ENCODE measurements at places on chromosomes 12 and 14. TPM values are rescaled to one million over a fixed set of nuclear protein-coding genes. Genes with fewer than 3 reads are reported as not detected.

DNA sequence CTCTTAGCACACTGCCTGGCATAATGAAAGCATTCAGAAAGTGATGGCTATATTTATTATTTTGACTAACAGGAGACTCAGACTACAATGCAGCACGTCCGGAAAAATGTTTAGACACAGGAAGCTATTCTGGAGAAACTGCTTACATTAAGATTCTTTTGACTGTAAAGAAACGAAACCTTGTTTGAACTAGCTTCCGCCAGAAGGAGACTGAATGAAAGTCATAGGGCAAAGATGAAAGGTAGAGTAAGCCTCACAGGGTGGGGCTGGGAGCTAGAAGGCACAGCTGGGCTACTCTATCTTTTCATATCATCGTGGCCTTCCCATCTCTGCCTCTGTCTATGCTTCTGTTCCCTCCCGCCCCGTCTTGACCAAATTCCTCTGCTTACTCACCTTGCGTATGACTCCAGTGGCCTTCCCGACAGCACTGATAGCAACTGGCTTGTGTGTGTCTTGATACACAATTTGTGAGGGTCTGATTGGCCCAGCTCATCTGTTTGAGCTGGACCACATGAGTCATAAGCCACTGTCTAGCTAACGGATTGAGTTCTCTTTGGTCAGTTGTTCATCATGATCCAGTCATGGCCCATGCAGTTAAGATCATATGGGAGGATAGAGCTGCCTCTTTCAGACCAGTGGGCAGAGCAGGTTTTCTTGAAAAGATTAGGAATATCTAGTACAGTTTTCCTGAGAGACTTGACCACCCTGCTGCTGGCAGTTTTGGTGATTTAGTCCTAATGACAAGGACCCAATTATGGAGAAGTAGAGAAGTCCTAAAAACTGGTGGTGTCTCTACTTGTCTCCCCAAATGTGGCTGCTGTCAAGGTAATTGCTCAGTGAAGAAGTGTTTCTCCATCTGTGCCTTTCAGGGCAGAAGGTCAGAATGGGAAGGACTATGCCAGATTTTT is 151.5 kb upstream of the SLC38A2 start:
- DNase-seq = peak; percentile 94

Gene TOMM20L
- total RNA-seq = not detected

Gene NFE2
- 0.67 TPM for total RNA-seq

GRCh38 chr14:77791225-77791600 is 8.7 kb upstream of the ADCK1 start:
- DNase-seq = no peak

DNA sequence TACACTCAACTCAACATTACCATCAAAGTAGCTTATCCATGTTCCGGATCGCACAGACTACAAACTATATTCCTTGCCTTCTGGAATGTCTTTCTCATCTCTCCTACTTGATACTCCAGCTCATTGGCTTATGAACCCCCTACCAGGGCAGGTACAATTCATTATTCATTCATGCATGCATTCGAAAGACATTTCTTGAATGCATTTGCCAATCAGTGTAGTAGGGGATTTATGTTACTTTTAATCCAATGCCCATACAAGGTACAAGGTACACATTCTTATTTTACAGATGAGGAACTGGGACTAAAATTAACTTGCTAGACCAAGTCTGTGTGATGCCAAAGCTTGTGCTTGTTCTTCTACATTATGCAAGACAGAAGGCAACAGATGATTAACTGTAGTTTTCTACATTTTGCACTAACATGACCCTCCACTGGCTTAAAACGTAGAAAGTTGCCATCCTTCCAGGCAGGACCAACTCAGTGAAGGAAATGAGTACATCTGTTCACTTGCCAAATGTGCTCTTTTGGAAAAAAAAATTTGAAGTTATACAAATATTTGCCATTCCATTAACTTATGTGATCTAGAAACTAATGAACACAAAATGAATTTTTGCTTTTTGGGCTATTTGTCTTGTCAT is 53.8 kb upstream of the KCNJ8 start:
- DNase-seq = no peak

Gene GYS2
- total RNA-seq = not detected

Gene PCED1B
- 2.3 TPM for total RNA-seq

DNA sequence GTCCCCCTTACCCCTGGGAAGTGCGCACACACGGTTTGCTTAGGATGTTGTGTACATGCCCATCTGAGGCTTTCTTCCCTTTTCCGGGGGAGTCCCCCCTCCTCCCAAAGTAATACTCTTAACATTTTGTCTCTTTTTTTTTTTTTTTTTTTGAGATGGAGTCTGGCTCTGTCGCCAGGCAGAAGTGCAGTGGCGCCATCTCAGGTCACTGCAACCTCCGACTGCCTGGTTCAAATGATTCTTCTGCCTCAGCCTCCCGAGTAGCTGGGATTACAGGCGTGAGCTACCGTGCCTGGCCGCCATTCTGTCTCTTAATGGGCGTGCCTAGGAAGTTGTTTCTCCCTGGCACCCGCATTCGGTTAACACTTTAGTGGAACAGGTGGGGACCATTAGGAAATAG is 4.5 kb upstream of the GMFB start:
- DNase-seq = no peak

- DNase-seq = no peak
Measured at GRCh38 chr12:54034785-54035310, 2.0 kb downstream of the HOXC5 start.

DNA sequence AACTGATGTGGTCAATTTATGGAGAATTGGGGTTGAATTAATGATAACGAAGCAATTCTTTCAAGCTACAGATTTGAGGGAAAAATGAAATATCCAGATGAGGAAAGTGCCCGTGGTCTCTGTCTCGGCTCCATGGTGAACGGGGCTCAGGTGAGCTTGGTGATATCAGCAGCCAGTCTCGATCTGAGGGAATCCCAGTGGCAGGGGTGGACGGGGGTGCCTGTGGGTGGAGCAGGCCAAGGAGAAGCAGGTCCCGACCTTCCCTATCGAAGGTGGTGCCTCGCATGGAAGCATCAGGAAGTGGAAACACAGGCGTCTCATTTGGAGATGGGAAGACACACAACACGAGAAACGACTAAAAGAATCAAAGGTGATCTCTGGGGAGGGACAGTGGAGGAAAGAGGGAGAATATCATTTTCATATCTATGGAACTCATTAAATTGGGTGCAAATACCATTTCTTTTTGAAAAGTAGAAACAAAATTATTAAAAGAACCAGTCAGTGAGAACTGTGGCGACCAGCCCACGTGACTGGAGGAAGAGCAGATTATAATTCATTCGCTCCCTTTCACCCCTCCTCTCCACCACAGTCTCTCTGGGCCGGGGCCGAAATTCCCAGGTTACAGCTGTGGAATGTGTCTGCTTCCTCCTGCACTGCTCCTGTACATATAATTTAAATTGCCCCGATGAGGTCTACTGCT is 354.3 kb upstream of the SFSWAP start:
- DNase-seq = no peak

Gene DNAJC22
- 0.14 TPM for total RNA-seq

GRCh38 chr12:7142809-7143465 is 12.8 kb downstream of the CLSTN3 start:
- no peak for DNase-seq

GRCh38 chr12:114123108-114123507 is 157.0 kb upstream of the RBM19 start:
- DNase-seq = no peak

DNA sequence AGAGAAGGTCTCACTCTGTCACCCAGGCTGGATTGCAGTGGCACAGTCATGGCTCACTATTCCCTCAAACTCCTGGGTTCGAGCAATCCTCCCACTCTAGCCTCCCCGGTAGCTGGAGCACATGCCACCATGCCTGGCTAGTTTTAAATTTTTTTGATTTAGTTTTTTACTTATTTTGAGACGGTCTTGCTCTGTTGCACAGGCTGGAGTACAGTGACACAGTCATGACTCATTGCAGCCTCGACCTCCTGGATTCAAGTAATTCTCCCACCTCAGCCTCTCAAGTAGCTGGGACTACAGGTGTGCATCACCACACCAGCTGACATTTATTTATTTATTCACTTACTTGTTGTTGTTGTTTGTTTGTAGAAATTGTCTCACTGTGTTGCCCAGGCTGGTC is 22.2 kb upstream of the DIP2B start:
- peak; percentile 22 for DNase-seq

GRCh38 chr12:122937622-122938091 is 28.6 kb downstream of the ABCB9 start:
- no peak for DNase-seq

DNA sequence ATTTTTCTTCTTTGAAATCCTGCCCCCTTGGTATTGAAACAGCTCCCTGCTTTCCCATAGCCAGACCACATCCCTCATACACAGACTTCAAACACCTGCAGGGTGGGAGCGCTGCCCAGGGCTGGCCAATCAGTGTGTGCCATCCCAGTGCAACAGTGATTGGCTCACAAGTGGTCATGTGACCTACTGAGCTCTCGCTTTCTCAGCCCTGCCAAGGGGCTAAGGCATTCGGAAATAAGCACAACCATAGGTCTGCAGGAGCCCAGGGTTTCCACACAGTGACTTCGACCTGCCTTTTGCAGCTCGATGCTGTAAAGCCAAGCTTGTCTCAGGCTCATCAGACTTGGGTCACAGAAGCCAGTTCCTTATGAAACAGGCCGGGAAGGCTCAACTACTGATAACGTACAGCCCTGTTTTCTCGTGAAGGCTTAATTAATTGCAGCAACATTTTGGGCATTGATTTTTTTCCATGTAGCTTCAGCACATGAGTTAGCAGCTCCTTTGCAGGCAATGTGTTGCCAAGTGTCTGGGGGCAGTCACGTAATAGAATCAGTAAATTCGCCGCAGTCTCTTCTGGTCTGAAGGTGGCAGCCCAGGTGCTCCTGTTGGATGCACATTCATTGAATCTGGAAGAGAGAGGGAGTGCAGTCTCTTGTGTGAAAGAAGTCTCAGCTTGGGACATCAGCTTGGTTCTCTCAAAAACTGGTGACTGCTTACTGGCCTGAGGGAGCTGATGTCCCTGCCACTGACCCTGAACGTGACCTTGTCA is 1091.8 kb downstream of the AACS start:
- no peak for DNase-seq

DNA sequence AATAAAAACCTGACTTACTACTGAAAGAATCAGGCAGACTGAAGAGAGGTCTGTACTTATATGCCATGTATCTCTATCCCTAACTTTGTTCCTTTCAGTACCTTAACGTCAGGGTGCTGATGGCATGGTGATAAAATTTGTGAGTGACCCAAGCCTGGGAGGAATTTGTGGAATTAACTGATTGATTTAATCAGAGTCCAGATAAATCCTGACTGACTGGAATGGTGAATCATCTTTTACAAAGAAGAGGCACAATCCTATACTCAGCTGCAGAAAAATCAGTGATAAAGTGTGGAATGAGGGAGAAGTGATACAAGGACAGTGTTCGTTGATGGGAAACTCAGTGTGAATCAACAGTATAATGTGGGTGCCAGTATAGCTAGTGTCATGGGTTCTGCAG is 3.7 kb downstream of the TDG start:
- DNase-seq = peak; percentile 23

GRCh38 chr12:21775133-21775820 is 771 bp upstream of the KCNJ8 start:
- no peak for DNase-seq

Gene ARHGAP9
- total RNA-seq = 0.83 TPM

DNA sequence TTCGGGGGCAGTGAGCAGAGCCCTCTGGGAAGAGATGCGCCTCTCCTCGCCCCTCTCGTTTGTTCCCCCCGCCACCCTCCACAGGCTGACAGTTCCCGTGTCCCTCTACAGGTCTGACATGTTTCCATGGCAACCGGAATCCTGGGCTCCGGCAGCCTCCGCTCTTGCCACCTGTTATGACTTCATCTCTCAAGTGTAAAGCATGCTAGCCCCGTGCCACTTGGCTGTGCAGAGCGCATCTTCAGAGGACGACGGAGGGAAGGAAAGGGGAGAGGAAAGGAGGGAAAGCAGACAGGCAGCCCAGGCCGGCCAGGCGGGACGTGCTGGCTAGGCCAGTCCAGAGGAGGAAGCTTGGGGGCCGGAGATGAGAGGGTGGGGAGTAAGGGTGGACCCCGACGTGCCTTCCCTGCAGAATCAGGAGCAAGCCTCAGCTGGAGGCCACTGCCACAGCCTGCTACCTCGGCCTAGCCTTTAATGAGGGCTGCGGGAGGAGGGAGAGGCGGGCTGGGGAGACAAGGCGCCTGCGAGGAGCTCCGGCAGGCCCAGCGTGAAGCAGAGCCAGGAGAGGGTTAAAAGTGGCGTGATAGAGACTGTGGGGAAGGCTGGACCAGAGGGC is 214.3 kb downstream of the DPF3 start:
- no peak for DNase-seq

Gene TMEM117
- 26.5 TPM for total RNA-seq

All from mammary epithelial cell (primary cell).